AG08396 (cell line): ENCODE measurements at places on chromosomes 11 and 22.

DNA sequence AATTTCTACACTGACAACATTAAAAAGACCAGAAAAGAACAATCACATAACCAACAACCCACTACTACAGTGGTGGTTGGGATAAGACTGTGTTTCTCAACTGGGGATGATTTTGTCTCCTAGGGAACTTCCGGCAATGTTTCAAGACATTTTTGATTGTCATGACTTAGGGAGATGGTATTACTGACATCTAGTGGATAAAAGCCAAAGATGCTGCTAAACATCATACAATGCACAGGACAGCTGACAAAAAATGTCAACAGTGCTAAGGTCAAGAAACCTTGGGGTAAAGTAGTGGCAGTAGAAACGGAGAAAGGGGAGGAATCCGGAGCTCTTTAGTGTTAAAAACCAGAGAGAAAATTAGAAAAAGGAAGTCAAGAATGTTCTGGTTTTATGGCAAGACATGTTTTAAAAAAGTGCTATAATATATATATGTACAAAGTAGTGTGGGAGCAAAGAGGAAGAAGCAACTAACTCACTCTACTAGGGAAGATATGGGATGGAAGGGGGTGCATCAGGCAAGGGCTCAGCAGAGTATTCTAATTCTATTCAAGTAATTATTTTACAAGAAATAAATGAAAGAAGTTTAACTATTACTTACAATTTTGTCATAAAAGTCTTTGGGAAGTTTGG is 37.2 kb downstream of the CKAP5 start:
- DNase-seq: no peak

- no peak for DNase-seq
Observed at GRCh38 chr11:106234794-106235193, 157.3 kb downstream of the AASDHPPT start.

GRCh38 chr22:45314786-45315185 is 5.1 kb downstream of the FAM118A start:
- DNase-seq: no peak

DNA sequence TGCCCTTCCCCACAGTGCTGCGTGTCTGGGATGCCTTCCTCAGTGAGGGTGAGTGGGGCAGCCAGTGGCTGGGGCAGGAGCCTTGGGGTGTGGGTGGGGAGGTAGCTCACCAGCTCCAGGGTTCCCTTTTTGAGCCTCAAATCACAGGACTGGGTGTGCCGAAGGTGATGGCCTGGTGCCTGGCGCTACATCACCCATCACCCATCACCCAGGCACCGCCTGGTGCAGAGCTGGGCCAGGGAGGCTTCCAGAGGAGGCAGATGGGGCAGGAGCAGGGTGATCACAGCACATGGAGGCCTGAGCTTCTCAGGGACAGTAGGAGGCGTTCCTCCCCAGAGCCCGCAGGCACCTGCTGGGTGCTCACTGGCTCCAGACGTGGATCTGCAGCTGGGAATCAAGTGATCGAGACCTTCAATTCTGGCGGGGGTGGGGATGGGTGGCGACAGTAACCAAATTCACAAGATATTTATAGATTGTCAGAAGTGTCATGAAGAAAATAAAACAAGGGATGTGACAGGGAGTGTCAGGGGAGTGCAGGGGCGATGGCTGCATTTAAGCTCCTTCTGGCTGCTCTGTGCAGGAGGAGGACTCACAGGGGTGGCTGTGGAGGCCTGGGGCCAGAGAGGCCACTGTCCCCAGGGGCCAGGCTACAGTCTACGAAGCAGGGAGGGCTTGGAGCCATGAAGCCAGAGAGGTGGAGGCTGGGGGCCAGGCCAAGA is 3.2 kb downstream of the TBC1D10C start:
- DNase-seq: no peak

- no peak for DNase-seq
Observed at GRCh38 chr11:85431319-85431718, 195.8 kb downstream of the DLG2 start.

DNA sequence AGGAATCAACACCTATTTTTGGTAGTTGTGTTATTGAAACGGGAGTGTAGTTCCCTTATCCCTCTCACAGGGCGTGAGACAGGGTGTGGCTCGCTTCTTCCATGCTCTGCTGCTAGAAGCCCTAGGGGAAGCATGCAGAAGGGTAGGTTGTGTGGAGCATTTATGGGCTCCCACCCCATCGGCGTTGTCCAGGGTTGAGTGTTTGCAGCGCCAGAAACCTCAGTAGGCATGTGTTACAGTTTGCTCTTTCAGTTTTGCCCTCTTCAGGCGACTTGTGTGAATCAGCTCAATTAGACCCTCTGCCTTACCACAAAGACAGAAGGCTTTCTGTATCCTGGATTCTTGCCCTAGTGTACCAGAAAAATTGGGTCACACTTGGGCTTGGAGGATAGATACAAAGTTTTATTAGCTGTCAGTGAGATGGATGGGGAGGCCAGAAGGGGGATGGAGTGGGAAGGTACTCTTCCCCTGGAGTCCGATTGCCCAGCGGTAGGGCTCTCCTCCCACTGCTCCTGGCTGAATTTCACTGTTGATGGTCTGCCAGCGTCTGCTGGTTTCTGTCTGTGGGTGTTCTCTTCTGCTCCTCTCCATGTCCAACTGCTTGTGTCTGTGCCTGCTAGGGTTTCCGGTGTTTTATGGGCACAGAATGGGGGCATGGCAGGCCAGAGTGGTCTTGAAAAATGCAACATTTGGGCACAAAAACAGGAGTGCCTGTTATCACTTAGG is 358.3 kb upstream of the CTSC start:
- DNase-seq: no peak

- no peak for DNase-seq
Observed at GRCh38 chr11:114252767-114253166, 43.4 kb upstream of the NNMT start.

DNA sequence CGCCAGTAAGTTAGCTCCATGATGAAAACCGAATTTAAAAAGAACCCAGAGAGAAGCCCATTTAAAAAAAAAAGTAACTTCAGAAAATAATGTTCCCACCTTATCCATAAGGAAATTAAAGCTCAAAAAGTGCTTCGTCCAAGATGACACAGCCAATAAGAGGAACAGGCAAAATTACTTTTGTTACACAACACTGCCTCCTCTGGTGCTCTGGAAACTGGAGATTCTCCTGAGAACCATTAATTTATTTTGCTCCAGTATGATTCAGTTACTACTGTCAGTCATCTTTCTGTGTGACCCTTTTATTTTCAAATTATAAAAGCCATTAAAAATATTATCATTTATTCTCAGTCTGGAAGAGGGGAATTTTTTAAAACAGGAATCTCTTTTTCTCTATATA is 2.0 kb downstream of the IFT27 start:
- DNase-seq: peak; percentile 51

- DNase-seq: peak; percentile 39
Observed at GRCh38 chr11:12200279-12200990, 90.0 kb downstream of the MICAL2 start.
